ENCODE measurements at places on chromosomes 2 and 18. TPM values are rescaled to one million over a fixed set of nuclear protein-coding genes. Genes with fewer than 3 reads are reported as not detected.

- DNase-seq, result no peak
These were observed 172.9 kb upstream of the KLHL29 start for GRCh38 chr2:23211987-23212583.

GRCh38 chr18:77433076-77433475, 183.4 kb downstream of the GALR1 start:
- DNase-seq, result no peak

GRCh38 chr18:9189491-9189890, 52.9 kb downstream of the ANKRD12 start:
- no peak for DNase-seq

The TNFAIP6 gene
- not detected for total RNA-seq

All from activated CD8-positive, alpha-beta memory T cell treated with anti-CD3 and anti-CD28 coated beads, Interleukin-2, amount 10 ng/mL, durations not matched to agents 7 days and 5 days (primary cell).